Dermis microvascular lymphatic vessel endothelial cell (primary cell): ENCODE measurements at places on chromosomes 2 and 18.
A peak's percentile ranks its signal among the peaks of the same experiment; 100 is the strongest.

DNA sequence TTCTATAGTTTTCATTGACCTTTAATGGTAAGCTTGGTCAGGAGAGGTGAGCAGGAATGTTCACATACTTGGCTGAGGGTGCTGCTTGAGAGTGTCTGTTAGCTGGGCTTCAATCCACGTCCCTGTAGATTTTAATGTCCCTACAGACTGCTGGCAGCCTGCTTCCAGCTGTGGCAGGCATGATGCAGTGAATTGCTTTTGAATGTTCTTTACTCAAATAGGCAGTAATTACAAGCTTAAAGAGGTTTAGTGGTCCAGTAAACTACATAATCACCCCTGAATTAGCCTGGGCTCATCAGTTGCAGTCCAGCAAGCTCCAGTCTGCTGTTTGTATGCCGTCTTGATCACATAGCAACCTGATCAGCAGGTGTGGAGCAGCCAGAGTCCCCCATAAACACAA, 102.1 kb downstream of the MEIS1 start:
- no peak for DNase-seq

GRCh38 chr2:234804704-234805103, 147.1 kb upstream of the SH3BP4 start:
- DNase-seq: no peak

- no peak for DNase-seq
These were observed 76.9 kb upstream of the NABP1 start for GRCh38 chr2:191601060-191601459.

- DNase-seq: no peak
These were observed 126.1 kb downstream of the THADA start for GRCh38 chr2:43469713-43470112.

GRCh38 chr2:55929476-55929875, 5.9 kb upstream of the EFEMP1 start:
- no peak for DNase-seq

- DNase-seq: no peak
These were observed 1326.2 kb upstream of the TMEFF2 start for GRCh38 chr2:193520709-193521458.

DNA sequence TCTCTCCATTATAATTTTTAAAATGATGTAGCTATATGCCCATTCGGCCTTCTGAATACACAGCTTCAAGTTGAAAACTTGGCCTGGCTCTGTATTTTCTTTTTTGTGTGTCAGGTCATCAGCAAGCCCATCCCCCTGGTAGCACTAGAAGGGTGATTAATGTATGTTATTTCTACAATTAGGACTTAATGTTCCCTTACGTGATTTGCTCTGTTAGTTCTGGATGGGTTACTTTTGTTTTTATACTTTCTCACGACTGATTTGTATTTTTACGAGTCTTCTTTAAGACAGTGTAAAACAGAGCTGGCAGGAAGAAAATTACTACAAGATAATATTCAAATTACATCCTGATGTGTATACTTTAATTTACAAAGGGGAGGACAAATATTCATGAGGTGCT, 88.4 kb upstream of the RGPD4 start:
- DNase-seq: no peak

GRCh38 chr2:211822686-211823335, 715.8 kb downstream of the ERBB4 start:
- DNase-seq: no peak

GRCh38 chr2:222931659-222932058, 70.8 kb downstream of the ACSL3 start:
- no peak for DNase-seq

DNA sequence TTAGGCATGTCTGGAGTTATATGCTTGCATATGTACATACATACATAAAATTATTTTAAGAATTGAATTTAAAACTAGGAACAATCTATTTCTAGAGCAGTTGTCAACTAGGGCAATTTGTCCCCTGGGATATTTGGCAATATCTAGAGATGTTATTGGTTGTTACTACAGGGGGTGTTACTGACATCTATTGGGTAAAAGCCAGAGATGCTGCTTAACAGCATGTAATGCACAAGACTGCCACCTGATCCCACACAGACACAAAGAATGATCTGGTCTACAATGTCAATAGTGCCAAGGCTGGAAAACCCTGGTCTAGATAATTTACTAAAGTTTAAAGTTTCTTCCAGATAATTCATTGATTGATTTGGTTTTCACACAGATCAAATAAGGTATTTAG, 185.3 kb downstream of the NYAP2 start:
- DNase-seq: no peak

GRCh38 chr2:225122583-225123486, 80.6 kb upstream of the DOCK10 start:
- DNase-seq: no peak

DNA sequence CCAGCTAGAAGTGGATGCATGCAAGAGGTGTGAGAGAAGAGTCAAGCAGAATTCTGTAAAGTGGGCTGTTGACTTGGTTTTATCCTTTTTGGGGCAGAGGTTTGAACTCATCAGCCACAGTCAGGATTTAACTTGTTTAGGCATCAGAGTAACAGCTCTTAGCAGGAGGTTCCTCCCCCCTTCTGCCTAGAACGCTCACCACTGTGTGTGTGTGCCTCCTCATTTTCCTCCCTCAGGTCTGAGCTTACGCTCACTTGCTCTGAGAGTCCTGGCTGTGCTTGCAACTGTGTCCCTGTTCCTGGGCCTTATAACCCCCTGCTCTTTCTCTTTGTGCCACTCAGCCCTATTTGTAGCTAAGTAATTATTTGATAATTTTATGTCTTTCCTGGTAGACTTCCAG, 167.9 kb downstream of the TMEM182 start:
- DNase-seq: no peak

GRCh38 chr2:107107351-107107750, 221.4 kb upstream of the ST6GAL2 start:
- DNase-seq: no peak

DNA sequence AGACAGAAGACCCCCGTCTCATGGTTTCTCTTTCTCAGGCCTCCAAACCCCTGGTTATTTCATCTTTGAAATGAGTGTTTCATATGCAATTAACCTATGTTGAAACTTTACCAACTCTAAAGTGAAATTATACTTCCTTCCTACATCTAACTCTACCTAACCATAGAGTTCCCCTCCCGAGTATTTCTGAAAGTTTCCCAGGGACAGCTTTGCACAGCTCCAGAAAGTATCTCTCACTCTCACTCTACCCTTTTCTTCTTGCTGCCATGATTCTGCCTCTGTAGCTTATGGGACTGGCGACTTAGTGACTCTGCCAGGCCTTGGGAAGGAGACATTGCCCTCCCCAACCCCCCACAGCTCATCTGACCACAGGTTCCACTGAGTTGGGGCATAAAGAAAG, 107.9 kb downstream of the B3GNT2 start:
- no peak for DNase-seq

DNA sequence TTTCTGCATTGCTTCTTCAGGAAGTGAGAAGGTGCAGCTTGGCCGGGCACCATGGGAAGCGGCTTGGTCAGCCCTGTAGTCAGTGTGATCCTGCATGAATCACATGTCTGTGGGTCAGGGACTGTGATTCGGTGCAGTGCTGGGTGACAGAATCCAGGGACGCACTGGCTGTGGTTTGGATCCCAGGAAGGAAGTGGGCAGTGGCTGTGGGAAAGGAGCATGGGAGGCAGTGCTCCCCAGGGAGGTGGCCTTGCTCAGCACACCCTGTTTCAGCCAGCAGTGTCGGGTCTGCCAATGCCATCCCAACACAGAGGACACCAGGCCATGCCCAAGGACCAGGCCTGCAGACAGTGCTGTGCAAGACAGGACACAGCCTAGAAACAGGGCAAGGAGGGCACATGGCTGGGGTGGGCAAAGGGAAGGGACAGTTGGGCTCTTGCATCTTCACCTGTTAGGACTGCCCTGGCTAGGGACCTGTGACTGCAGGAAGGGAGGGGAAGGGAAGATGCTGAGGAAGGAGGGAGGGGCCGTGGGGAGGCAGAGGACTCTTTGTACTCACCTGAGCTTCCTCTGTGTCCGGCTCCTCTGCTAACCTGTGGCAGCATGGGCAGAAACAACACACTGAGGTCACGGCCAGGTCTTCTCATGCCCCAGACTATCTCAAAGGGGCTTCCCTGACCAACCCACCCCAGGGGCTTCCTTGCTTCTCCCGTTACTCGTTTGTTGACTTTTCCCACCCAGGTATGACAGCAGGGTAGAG, 37.2 kb upstream of the DNMT3A start:
- DNase-seq: peak; percentile 9

DNA sequence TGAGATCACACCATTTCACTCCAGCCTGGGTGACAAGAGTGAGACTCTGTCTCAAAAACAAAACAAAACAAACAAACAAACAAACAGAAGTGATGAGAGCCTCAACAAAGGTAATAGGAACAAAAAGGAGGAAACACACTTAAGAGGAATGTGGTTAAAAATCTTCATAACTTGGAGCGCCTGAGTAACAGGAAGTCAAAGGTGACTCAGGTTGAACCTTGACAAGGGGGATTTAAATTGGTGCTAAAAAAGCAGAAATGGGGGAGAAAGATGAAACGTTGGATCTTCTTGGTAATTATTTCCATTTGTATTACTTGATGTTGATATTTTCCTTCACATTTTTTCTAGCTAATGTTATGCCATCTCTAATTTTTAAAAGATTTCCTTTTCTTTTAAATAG, 318.5 kb upstream of the TCF4 start:
- DNase-seq: no peak

DNA sequence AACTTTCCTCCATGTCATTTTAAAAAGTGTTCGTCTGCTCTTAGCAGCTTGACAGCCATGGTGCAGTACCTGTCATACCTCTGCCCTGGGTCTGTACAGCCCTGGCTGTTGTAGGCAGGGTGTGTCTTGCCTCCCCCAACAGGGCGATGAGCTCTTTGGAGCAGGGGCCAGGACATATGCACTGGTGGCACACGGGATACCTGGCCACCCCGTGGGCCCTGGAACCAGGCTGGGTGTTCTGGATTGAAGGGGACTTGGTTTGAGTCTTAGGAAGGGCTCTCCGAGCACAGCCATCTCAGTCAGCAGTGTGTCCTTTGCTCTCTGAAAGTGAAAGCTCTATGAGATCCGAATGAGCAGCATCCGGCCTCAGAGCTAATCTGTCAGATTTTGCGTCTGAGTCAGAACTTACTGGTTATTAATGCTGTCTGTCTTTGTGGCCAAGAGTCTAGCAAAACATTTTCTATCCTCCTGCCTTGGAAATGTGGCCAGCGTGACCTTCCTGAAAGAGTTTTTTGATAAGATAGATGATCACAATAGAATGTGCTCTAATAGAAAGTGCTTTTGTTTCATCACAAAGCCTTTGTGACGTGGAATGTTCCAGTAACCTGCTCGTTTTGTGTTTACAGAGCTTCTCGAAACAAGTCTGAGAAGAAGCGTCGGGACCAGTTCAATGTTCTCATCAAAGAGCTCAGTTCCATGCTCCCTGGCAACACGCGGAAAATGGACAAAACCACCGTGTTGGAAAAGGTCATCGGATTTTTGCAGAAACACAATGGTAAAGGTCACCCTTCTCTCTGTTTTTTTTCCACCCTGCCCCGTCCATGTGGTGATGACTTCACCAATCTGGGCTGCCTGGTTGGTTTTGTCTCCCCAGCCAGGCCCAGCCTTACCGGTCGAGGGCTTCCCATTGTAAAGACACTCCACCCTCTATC, 77.3 kb upstream of the RPL31 start:
- peak; percentile 98 for DNase-seq

- no peak for DNase-seq
These were observed 158.1 kb downstream of the EIPR1 start for GRCh38 chr2:3219536-3219935.

DNA sequence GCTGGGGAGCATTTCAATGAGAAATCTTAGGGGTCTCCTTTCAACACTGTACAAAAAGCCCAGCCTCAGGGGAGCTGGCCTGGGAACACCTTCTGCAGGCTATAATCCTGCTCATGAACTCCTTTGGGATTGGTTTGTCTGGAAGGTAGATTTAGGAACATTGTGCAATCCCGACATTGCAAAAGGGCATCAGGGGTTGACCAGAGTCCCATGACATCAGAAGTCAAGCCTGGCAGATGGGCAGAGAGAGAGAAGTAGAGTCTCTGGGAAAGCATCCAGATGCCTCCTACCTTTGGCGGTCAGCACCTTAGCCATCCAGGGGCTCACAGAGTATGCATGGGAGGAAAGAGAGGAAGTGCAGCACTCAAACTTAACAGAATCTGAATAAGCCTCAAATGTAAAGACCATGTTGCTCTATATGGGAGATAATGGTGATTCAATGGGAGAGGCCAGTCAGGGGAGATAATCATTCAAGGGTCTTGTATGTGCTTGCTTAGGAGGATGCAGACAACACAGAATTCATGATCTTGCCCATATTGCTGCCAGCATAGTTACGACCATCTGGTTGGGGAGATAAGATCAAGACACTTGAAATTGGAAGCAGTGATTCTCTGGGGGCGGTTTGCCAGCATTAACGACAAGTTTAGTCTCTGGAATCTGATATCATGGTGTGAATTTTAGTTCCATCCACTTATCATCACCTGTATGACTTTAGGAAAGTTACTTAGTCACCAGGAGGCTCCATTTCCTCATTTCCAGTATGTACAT, 58.3 kb upstream of the UPP2 start:
- no peak for DNase-seq

GRCh38 chr2:235027558-235028214, 75.9 kb downstream of the SH3BP4 start:
- DNase-seq: peak; percentile 73

- DNase-seq: no peak
These were observed 211.3 kb upstream of the HDAC4 start for GRCh38 chr2:239612133-239612532.

GRCh38 chr18:80157708-80158343, 48.8 kb downstream of the ADNP2 start:
- DNase-seq: peak; percentile 81

DNA sequence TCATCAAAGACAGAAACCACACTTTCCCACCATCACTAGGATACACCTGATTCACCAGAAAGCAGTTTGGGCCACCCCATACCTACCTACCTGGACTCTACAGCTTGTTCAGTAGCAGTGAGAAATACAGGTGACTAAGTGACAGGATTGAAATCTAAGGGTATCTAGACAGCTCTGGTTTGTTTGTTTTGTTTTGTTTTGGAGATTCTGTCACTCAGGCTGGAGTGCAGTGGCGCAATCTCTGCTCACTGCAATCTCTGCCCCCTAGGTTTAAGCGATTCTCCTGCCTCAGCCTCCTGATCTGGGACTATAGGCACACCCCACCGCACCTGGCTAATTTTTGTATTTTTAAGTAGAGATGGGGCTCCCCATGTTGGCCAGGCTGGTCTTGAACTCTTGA, 3.1 kb downstream of the TTC21B start:
- DNase-seq: no peak

DNA sequence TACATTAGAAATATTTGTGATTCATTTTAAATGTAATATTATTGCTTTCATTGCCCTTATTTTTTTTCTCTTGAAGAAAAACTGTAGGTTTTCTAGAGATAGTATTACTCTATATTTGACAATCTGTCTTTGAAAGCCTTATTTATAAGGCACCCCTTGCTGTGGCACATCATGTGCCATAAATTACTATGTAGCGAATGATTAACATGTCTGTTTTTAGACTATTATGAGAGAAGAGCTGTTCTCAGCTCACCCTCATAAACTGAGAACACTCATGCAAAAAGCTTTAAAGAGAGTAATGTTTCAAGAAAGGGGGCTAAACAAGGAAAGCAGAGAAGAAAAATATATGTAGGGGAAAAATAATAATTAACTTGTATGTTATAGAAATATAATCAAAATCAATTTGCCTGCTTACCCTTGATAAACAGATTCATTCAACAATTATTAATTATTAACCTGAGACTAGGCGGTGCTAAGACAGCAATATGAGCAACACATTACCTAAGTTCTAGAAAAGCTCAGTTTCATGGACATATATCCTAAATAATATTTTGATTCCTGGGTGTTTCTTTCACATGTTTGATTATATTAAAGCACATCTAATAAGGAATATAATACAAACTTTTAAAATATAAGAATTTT, 69.0 kb downstream of the RAB3GAP1 start:
- DNase-seq: no peak
